ENCODE measurements at places on chromosomes 7 and 10.

- DNase-seq, result no peak
Observed at GRCh38 chr7:97847791-97848190, 24.4 kb downstream of the ASNS start.

- DNase-seq, result no peak
Observed at GRCh38 chr10:90890347-90890746, 18.6 kb downstream of the RPP30 start.

DNA sequence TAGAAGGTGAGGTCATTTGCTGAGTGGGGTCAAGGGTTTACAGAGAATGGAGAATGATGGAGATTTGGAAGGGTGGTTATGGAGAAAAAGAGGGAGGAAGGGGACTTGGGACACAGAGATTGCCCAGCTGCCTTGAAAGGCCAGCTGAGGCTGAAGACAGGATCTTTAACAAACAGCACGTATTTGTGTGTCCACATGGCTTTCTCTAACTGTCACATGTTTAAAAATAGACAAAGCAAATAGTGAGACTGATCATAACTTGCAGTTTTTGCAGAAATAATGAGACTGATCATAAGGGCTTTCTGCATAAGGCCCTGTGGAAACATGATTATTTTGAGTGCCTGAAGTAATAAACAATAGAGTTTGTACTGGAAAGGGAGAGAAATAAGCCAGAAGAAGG is 212.7 kb downstream of the HDAC9 start:
- no peak for DNase-seq

GRCh38 chr7:71135663-71136062 is 3.7 kb downstream of the GALNT17 start:
- no peak for DNase-seq

DNA sequence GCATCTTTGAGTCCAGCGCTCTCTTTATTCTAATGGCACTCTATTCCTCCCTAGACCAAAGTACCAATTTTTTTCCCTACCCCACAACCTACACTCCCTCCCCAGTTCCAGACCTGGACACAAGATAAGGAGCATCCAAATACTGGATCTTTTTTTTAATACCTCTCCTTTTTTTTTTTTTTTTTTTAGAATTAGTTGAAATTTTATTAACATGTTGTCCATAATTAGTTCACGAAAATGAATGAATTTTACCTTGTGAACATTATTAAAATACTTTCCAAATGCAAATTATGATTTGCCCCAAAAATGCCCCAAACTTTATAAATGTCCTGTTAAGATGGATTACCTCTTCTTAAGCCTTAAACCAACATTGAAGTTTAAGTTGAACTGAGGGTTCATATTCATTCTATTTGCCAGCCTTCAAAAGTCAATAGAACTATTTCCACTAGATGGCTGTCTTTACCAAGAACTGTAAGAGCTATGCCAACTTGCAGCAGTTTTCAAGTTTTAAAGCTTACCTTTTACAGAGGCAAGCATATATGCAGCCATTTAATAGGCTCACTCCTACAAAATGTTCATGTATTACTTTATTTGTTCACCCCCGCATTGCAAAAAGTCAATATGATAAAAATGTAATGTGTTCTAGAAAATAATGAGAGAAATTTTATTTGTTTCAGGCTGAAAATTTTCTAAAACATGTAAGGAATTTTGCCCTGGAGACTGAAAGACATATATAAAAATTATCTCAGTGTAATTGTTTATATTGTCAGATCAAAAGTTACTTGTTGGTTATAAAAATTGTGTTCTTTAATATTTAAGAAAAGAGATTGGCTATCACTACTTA is 39.7 kb upstream of the TNKS2 start:
- DNase-seq, result no peak

GRCh38 chr10:127863231-127863825 is 29.4 kb downstream of the CLRN3 start:
- no peak for DNase-seq

- no peak for DNase-seq
Observed at GRCh38 chr7:77252506-77252905, 52.9 kb upstream of the FGL2 start.

GRCh38 chr10:10477844-10478243 is 539.8 kb upstream of the CELF2 start:
- no peak for DNase-seq

DNA sequence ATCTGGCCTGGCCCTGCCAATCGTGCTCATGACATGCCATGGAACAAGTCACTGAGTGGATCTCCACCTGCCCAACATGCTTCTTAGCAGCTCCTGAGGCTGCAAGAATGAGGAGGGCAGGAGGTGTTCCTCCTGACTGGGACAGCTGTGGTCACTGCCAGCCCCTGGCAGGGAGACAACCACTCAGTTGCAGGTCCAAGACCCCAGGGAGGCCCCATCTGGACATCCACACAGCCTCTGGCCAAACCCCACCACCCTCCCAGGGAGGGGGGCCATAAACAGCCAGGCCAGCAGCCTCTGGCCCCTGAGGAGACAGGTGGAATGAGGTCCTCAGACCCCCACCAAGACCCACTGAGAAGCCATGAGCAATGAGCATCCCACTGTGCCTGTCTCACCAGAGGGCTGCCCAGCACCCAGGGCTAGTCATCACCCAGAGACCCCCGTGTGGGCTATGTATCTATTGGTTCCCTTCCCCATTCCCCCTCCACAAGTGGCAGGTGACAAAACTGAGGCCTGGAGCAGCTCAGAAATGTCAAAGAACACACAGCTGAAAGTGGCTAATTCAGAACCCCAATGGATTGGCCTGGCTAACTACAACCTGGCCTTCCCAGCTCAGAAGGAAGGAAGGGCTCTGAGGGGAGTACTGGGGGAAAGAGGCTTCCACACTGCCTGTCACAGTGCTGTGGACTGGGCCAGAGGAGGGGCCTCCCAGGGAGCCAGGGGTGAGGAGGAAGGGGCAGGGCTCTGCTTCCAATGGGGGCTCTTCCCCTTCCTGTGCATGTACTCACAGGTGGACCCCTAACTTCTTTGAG is 3.0 kb downstream of the GPRIN2 start:
- DNase-seq, result no peak

DNA sequence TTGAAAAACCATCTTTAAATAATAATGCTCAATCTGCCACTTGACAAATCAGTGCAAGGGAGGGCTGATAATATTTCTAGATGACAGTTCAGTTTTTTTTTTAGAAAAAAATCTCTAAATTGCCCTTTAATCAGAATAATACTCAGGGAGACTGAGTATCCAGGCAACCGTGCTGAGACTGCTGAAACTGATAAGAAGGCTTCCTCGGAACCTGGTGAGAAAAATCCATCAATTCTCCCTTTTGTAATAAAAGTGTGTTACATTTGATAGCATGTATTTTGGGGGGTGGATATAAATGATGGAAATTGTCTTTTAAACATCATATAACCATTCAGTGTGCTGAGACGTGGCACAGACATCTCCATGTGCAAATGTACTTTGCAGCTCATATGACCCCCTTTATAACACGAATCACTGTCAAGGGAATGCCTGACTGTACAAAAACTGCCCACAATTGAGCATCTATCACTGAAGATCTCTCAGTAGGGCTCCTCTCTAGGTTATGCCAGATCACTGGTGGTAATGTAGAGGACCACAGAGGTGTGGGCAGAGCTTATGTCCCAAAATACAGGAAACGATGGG is 491.1 kb upstream of the ADARB2 start:
- DNase-seq, result no peak

DNA sequence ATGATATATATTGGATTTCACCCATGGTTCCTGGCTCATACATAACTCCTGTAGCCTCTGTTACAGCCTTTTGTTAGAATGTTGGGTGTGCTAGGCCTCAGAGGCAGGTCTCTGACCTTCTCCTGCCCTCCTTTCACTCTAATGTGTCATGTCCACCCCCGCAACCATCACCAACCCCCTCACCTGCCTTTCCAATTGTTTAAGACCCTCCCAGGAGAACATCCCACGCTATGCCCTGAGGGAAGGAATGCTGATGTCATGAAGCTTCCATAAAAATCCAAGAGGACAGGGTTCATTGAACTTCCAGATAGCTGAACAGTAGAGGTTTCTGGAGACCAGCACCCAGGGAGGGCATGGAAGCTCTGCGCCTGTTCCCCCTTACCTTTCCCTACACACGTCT is 30.8 kb upstream of the C10orf67 start:
- no peak for DNase-seq

GRCh38 chr10:75358835-75359421 is 42.6 kb downstream of the ZNF503 start:
- DNase-seq, result peak; percentile 84

DNA sequence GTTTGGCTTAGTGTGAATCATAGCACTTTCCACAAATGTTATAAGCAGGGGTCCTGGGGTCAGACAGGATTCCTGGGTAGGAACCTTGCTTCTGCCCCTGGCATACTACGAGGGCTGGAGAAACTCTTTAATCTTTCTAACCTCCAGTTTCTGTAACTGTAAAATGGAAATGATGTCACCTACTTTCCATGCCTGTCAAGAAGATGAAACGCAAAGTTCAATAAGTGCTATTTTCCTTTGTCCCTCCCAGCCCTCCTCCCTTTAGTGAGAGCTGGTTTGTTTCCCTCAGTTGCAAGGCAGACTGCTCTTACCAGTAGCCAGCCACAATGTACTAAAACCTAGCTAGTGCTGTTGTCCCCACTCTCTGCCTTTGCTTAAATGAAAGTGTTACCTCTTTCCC is 117.1 kb upstream of the HPS1 start:
- no peak for DNase-seq

DNA sequence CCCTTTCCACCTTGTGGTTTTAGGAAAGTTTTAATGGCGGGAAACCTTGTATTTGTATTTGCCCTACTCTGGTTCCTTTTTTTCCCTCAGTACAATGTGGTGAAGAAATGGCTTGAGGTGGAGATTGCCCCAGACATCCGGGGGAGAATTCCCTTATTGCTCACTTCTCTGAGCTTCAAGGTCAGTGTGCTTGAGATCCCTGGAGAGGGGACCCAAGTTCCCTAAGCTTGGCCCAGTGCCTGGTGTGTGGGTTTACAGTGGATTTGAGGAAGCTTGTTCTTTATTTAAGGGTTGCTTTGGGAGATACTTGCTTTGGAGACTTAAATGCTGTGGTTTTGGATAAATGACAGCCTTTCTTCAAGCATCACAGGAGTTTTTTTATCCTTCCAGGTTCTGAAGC is 18.3 kb downstream of the CALHM2 start:
- DNase-seq, result no peak

DNA sequence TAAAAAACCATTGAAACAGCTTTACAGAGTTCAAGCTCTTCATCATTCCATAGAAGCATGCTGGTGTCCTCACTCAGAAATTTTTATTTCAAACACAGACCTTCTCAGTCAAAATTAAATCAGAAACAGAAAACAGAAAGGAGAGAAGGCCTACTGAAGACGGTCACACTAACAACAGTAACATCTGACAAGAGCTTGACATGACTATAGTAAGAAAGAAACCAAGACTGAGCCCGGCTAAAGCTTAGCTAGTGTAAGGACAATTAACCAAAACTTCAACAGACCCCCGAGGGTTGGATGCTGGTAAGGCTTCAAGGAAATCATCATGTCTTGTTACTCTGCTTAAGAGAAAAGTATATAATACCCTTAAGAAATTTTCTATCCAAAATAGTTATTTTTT is 38.6 kb downstream of the MTPN start:
- no peak for DNase-seq

DNA sequence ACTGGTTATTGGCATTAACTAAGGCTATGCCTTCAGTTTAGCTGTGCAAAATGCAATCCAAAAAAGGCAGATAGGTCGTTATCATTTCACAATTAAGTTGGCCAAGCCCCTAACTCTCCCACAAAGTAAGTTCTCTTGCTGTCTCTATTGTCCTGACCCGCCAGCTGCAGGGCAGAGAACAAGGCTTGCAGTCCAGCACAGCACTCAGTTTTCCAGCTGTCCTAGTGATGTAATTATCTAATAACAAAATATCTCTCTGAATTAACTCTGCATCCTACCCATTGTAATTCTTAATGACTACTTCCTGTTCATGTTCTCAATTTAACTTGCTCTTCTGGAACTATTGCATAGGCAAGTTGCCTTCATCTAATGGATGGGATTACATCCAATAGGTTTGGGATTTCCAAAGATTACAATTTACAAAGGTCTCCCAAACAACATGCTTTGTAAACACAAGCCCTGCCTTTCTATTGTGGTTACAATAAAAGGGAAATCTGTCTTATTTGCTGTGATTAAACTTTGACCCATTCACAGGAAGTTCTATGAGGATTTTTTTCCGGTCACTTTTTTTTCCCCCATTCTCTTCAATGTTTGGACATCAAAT is 55.2 kb downstream of the CDK6 start:
- DNase-seq, result no peak

- no peak for DNase-seq
Observed at GRCh38 chr7:148567524-148567923, 23.0 kb upstream of the C7orf33 start.

- no peak for DNase-seq
Observed at GRCh38 chr10:64798297-64798696, 1277.1 kb downstream of the REEP3 start.

GRCh38 chr10:109205929-109206585 is 717.3 kb downstream of the XPNPEP1 start:
- DNase-seq, result no peak

DNA sequence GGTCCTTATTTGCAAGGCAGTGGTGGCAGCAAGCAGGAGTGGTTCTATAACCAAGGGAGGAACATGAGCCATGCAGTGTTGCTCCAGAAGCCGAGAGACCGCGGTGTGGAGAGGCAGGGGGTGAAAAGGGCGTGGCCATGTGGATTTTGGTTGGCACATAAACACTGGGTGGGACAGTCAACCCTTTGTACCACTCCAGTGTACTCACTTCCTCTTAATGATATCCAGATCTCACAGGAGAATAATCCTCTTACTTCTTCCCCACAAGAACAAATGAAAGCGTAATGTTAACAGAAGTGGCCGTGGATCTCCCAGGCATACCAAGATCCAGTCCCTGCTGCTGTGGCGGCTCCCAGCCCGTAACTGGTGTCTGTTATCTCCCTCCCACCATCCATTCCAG is 42.4 kb downstream of the XRCC2 start:
- DNase-seq, result no peak

DNA sequence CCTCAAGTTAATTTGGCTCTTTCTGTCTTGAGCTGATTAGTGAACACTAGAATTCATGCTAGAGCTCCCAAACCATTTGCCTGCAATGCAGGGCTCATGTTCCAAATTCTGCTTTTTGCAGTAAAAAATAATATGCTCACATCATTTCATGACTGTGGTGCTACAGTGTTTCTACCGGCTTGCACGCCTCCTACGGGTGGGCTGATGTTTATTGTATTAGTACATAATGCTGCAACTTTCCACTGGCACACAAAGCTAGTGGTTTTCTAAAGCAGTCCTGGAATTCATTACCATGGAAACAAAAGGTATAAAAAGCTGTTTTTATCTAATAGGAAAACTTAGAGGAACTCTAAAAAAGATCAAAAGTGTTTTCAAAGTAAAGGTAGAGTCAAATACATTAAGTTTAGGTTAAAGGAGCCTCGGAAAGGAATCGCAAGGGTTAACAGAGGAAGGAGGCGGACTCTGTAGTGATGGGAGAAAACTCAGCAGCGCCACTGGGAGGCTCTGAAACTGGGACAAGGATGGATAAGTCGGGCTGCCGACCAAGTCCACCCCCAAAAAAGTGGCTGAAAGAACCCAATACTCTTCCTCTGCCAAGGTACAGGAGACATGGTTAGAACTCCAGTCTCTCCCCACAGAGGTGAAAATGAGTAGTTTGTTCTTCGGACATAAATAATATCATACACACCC is 25.9 kb downstream of the GRM8 start:
- DNase-seq, result no peak

- no peak for DNase-seq
Observed at GRCh38 chr7:151814400-151815009, 62.4 kb downstream of the PRKAG2 start.

GRCh38 chr10:91683975-91684374 is 51.1 kb upstream of the PPP1R3C start:
- peak; percentile 75 for DNase-seq

All from H54 (cell line).